LHCN-M2 (cell line): ENCODE measurements at places on chromosomes 5 and 9. TPM values are rescaled to one million over a fixed set of nuclear protein-coding genes. Genes with fewer than 3 reads are reported as not detected.

DNA sequence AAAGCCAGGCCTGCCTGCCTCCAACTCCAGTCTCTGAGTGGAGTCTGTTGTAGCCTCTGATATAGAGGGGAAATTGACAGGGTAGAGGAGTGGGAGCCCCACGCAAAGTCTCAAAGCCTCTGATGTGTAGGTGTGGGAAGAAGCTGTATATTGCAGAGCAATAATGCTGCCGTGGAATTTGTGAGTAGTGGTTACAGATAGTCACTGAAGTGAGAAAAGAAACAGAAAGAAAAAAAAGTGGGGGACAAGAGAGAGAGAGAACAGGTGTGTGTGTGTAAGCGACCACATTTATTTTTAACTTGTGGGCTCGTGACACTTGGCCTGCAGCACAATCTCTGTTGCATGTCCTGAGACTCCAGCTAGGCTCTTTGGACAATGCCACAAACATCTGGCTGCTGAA lies 227.8 kb downstream of the NSG2 start:
- DNase-seq, result no peak

DNA sequence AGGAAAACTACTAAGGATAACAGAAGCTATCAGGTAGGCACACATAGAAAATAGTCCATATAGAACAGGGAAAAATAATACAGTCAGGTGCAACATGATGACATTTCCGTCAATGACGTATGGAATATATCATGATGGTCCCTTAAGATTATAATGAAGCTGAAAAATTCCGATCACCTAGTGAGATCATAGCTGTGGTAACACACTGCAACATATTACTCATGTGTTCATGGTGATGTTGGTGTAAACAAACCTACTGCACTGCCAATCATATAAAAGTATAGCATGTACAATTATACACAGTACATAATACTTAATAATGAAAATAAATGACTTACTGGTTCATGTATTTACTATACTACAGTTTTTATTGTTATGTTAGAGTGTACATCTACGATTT lies 60.0 kb downstream of the MEGF9 start:
- no peak for DNase-seq

Gene RASEF
- not detected in 2 replicates for total RNA-seq

- peak; percentile 65 for DNase-seq
Observed at GRCh38 chr5:72503888-72504491, 3.2 kb downstream of the ZNF366 start.

- DNase-seq, result no peak
Observed at GRCh38 chr5:39115644-39116343, 41.6 kb upstream of the RICTOR start.

Gene GPR150
- total RNA-seq, result 1.3 and 1.6 TPM in 2 replicates

GRCh38 chr9:84839541-84839940 lies 170.0 kb downstream of the NTRK2 start:
- no peak for DNase-seq

Gene C5orf22
- 25.7 and 34.2 TPM in 2 replicates for total RNA-seq

DNA sequence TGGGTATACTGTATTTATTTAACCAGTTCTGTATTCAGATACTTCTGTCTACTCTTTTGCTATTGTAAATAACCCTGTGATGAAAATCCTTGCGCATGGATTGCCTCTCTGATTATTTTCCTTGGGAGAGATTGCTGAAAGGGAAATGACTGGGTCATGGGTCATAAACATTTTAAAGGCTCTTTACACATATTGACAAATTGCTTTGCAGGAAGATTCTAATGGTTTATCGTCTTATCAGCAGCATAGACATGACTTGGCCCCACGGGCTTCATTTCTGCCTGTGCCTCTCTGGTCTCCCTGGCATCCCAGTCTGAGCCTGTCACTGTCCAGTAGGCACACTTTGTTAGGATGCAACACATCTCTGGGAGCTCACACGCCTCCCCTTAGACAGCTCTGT lies 52.3 kb downstream of the RGS3 start:
- DNase-seq, result no peak

DNA sequence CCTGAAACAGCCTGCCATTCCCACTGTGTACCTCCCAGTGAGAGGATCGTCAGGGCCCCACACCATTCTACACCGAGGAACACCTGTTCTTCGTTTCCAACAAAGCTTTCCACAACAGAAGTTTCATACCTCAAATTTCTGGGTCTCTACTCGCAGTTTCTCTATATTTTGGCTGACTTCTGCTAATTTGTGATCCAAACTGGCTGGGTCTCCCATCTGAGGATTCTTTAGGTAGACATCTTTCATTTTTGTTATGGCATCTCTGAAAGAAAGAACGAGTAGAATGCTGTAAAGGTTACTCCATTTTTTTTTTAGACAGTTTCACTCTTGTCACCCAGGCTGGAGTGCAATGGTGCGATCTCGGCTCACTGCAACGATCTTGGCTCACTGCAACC lies 67.5 kb downstream of the USP20 start:
- DNase-seq, result no peak

Gene GRM6
- not detected in 2 replicates for total RNA-seq

DNA sequence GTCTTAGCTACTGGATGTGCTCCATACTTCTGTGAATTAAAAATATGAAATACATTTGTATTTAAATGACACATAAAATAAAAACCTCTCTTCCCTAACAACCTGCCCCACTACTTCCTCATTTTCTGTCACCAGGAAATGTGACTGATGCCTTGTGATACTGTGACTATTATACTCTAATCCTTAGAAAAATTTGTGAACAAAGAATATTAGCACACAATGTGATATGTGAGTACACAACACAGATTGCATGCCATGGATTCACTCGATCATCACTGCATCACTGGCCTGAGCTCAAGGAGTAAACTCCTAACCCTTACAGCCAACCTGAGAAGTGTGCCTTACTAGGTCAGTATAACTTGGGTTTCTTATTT lies 281.0 kb downstream of the EFNA5 start:
- DNase-seq, result no peak

DNA sequence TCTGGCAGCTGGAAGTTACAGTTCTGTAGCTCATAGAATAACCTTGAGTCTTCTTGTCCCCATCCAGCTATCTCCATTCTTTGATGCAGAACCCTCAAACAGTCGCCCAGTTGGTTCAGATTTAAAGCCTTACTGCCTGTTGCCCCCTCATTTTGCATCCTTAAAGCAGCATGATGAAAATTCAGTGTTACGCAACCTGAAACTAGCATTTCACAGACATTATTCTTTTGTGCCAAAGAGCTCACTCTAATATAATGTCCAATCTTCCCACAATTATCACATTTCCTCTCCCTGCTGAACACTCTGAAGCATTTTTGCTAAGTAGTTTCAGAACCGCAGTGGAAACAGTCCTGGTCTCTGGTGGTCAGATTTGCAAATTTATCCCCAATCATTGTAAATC lies 318.0 kb downstream of the PSAT1 start:
- DNase-seq, result no peak

Gene PCA3
- 0.29 TPM in 1 of 2 replicates, not detected in the other for total RNA-seq

DNA sequence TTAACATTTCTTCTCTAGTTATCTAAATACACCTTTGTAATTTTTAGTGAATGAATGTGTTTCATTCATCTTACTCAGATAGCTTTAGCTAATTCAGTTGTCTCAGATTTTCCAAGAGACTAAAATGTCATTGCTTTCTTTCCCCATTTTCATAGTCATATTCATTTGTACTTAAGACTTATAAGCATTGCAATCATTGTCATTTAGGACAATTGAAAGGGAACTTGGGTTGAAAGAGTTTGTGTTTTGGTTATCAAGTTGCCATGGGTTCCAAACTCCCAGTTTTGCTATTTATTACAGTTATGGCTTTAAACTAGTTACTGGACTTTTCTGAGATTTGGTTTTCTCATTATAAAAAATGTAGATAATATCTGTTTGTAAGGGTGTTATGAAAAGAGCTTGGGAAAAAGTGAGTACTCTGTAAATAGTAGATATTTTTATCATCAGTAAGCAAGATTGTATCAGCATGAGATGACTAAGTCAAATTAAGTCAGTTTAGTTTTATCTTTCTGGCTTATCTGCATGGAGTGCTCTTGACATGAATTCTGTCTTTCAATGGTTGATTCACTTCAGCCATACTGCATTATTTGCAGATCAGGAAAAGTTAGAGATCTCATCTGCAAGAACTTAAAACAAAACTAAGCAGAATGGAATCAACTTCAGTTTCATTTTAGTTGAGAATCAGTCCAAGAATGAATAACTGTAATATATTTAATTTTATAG lies 107.5 kb downstream of the PBX3 start:
- DNase-seq, result no peak

Gene DRD1
- total RNA-seq, result not detected in 2 replicates

DNA sequence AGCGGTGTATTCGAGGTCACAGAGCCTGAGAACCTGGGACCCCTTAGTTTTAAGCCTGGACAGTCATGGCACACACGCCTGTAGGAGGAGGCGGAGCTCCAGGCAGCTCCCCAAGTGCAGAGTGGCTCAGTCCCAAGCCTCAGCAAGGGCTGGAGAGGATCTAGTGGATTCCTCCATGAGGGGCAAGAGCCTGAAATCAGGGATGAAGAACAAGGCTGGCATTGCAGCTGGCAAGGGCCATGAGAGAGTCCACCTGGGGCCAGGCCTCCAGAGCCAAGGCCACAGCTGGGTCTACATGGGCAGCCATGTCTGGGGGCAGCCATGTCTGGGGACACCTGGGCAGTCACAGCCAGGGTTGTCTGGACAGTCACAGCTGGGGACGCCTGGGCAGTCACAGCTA lies 21.9 kb downstream of the ADAMTSL2 start:
- DNase-seq, result no peak
